ENCODE measurements at places on chromosomes 7 and 10.

DNA sequence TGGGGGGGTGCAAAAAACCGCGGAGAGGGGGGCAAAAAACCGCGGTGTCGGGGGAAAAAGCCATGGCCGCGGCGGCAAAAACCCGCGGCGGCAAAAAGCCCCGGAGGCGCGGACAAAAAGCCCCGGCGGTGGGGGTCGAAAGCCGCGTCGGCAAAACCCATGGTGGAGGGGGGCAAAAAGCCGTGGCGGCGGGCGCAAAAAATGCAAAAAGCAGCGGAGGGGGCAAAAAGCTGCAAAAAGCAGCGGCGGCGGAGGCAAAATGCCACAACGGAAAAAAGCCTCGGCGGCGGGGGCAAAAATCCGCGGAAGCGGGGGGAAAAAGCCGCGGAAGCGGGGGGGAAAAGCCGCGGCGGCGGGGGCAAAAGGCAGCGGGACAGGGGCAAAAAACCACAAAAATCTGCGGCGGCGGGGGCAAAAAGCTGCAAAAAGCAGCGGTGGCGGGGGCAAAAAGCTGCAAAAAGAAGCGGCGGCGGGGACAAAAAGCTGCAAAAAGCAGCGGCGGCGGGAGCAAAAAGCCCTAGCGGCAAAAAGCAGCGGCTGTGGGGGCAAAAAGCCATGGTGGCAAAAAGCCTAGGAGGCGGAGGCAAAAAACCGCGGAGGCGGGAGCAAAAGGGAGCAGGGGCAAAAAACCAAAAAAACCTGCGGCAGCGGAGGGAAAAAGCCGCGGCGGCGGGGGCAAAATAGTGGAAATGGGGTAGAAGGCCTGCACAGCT, 418.9 kb downstream of the ZNF716 start:
- DNase-seq = no peak

- DNase-seq = no peak
These were observed 319.5 kb upstream of the NFE2L3 start for GRCh38 chr7:25832456-25832855.

GRCh38 chr10:9362721-9363120, 1308.2 kb downstream of the GATA3 start:
- no peak for DNase-seq

GRCh38 chr10:110269374-110270318, 35.1 kb downstream of the SMNDC1 start:
- no peak for DNase-seq

DNA sequence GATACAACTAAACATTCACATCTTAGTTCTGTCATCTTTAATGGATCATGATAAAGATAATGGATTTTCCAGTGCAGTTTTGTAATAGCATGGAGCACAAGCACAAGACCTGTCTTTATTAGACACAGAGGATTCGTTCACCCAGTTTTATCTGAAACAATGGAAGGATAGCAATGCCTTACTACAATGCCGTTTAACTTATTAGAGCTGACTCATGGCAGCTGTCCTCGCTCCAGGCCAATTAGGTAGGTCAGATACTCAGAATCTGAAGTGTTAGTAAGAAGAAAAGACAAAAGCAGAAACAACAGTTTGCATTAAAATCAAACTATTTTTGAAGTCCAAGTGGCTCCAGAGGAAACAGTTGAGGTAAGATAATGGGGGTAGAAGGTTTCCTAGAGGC, 12.8 kb downstream of the OR13A1 start:
- no peak for DNase-seq

GRCh38 chr10:25768167-25768566, 165.9 kb upstream of the MYO3A start:
- DNase-seq = no peak

DNA sequence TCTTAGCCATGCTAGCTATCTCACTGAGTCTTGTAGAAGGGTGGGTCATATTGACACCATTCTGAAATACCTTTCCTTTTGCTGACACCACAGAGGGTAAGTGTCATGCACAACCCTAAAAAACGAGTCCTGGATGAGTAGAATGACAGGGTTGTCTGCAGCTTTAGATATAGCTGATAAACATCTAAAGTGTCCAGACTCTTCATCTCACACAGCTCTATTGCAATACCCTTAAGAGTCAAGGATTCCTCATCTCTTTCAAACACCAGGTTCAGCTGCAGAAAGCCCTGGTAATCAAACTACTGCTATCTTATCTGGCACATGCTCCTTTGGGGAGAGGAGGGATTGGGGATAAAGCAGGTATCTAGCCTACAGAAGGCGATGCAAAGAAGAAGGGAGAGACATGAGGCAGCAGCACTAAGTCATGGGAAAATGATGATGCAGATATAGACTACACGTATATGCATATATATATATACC, 127.0 kb downstream of the ANK3 start:
- DNase-seq = no peak

- DNase-seq = no peak
These were observed 166.4 kb downstream of the C7orf25 start for GRCh38 chr7:42745357-42746059.

- DNase-seq = no peak
These were observed 345 bp downstream of the COBL start for GRCh38 chr7:51316262-51316665.

- no peak for DNase-seq
These were observed 35.5 kb upstream of the WAPL start for GRCh38 chr10:86556933-86557649.

DNA sequence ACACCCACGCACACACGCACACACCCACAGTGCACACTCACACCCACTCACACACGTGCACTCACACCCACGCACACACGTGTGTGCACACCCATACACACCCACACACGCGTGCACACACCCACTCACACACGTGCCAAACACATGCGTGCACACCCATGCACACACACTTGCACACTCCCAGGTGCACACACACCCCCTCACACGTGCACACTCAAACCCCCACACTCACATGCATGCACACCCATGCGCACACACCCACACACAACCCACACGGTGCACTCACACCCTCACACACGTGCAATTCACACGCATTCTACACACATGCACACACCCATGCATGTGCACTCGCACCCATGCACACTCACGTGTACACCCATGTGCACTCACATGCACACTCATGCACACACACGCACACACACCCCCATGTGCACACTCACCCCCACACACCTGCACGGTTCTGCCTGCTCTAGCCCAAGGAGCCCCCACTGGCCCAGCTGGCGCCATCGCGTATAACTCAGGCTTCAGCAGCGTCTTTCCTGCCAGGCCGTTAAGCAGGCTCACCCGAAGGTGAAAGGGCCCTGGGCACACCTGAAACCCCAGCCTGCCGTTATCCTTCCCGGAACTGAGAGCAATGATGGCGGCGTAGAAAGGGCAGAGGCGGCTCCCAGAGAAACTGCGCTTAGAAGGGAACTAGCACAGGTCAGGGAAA, 63.9 kb upstream of the PDGFA start:
- no peak for DNase-seq

DNA sequence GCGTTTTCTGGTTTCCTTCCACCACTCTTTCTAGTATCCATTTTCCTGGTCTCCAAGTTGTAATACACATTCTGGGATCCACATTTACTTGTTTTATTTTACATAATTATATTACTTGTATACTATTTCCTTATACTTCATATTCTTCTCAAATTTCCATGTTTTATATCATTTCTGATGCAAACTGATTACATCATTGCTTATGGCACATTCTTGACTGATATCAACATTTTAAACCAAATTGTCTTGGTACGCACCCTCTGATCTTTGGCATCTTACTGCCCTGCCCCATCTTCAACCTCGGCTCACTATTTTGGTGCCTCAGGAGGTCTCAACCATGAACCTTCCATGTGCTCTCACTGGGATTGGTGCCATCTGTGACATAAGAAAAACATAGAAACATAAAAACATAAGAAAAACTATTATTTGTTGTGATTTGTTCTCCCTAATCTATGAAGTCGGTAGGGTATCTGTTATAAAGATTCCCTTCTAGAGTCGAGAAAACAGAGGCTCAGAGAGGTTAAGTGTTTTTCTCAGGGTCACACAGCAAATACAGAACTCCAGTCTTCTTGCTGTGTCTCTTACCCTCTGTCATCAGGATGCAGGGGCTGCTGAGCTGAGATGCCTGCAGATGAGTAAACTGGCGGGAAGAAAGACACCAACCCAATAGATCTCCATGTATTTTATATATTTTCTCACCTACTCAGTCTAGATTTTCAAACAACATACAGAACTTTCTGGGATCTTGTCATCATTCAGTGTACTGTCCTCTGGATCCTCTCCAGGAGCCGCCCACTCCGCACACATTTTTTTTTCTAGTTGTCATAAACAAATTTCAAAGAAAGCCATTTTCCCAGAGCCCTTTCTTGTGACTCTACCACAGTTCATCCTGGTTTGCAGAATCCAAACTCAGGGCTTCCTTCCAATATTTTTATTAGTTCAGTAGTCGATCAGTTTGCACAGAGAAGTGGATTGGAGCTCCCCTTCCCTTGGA, 79.5 kb downstream of the PARP12 start:
- DNase-seq = no peak

DNA sequence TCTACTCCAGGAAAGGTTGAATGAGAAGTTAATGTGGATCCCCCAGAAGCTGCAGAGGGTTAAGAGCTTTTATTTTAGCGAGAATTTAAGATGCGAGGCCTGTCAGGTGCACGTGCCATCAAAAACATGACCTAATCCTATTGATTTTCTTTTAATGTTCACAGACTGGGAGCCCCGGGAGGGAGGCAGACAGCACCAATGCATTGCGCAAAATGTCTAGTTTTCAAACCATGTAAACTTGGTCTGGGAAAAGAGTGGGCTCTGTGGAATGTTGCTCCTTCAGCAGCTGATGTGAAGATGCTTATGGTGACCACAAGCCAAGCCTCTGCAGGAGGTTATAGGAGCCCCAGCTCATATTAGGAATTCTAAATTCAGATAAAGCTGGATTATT, 172.0 kb upstream of the ITGB1 start:
- DNase-seq = no peak

GRCh38 chr10:126252884-126253610, 135.2 kb downstream of the ADAM12 start:
- DNase-seq = no peak

DNA sequence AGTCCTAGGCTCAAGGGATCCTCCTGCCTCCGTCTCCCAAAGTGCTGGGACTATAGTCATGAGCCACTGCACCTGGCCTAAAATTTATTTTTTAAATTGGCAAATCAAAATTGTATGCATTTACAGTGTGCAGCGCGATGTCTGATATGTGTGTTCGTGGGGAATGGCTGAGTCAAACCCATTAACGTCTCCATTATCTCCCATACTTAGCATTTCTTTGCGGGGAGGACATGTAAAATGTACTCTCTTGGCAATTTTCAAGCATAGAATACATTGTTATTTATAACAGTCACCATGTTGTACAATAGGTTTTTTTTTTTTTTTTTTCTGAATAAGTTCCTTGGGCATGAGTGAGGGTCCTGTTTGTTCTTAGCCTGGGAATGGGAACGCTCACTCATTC, 3.8 kb downstream of the TMEM184A start:
- no peak for DNase-seq

DNA sequence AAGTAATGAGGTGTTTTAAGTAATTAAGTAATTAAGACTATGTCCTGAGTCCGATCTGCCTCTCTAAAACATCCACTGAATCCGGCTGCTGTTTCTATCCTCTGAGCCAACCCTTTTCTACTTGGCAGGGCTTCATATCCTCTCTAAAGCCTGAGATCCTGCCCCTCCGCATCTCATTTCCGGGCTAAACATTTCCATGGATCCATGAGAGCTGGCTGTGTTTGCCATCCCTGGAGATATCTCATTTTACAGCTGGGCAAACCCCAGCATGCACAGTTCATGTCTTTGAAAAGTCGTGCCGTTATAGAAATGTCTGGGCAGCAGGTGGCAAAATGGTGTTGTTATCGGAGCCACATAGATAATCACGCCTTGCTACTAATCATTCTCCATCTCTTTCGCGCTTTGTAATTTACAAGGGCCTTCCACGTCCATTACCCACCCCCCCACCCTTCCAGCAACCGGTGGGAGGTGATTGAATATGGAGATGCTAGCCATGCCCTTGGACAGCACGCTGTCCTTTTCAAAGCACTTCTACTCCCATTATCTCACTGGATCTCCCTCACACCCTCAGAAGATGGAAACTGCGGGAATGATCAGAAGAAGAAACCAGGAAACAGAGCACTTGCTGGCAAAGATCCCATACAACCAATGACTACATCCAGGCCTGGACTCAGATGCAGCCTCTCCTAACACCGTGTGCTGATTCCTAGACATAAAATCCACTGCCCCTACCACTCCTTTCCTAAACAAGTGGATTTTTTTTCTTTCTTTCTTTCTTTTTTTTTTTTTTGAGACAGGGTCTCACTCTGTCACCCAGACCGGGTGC, 1189.2 kb downstream of the TYW1 start:
- no peak for DNase-seq
